Activated CD4-positive, alpha-beta T cell treated with anti-CD3 and anti-CD28 coated beads for 48 hours (primary cell): ENCODE measurements at places on chromosomes 3 and 15.
A peak's percentile ranks its signal among the peaks of the same experiment; 100 is the strongest.

DNA sequence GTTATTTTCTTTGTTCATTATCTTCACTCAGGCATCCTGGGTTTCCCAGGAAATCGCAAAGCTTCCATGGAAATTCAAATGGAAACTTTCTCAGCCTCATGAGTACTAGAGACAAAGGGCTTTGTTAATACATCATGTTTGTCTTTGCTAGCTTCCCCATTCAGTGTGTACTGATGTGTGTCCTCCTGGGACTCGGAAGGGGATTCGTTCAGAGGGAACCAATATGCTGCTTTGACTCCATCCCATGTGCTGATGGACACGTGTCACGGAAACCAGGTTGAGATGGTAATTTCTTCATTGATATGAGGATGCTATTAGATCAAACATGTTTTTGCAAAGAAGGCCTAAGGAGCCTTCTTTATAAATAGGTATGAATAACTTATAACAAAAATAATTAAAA lies 87.0 kb upstream of the KCNAB1 start:
- no peak for DNase-seq

GRCh38 chr15:101018016-101018415 lies 98.9 kb downstream of the LRRK1 start:
- DNase-seq: no peak

- DNase-seq: no peak
Observed at GRCh38 chr3:27623085-27623753, 98.9 kb downstream of the EOMES start.

DNA sequence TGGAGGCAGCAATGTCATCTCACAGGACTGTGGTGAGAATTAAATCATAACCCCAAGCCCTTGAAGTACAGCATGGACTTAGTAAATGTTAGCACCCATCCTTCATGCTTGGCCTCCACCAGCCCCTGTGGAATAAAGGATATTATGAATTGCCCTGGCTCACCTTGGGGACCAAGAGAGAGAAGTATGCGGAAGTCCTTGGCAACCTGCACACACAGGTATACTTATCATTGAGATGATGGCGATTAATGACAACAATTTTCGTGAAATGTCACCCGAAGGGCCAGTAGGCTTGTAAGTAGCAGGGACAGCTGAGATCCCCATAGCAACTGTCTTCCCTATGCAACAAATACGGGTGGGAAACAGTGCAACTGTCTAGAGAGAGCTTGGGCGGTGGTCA lies 102.0 kb downstream of the FAM43A start:
- DNase-seq: no peak

- DNase-seq: peak; percentile 57
Observed at GRCh38 chr15:85793641-85794597, 806 bp downstream of the KLHL25 start.

DNA sequence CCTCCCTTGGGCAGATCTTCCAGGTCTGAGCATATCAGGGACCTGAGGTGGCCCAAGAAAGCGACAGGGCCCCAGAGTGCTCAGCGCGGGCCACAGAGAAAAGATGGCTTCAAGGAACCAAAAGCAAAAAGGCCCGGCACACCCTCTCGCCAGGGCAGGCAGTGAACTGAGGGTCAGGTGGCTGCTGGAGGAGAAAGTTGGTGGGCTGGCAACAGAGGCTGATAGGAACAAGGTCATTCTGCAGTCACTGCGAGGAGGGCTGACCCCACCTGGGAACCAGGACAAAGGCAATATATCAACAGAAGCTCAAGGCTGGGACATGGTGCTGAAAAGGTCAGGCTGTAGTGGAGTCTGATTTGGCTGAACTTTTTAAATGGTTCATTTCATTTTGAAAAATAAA lies 2.8 kb upstream of the ACSBG1 start:
- no peak for DNase-seq

DNA sequence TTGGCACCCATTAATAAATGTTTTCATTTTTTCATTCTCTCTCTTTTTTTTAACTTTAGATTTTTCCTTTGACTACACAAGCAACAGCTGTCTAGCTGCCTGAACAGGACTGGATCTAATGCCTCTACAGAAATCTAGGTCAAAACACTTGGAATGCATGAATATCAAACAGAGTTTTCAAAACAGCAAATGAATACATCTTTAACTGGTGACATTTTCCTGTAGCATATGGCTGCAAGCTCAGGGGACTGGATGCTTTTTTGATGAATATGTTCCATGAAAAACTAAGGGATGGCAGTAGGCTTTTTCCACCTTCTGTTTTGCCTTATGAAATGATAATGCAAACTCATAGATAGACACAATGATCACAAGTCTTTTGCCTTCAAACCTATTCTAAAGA lies 661.7 kb downstream of the MCTP2 start:
- no peak for DNase-seq

DNA sequence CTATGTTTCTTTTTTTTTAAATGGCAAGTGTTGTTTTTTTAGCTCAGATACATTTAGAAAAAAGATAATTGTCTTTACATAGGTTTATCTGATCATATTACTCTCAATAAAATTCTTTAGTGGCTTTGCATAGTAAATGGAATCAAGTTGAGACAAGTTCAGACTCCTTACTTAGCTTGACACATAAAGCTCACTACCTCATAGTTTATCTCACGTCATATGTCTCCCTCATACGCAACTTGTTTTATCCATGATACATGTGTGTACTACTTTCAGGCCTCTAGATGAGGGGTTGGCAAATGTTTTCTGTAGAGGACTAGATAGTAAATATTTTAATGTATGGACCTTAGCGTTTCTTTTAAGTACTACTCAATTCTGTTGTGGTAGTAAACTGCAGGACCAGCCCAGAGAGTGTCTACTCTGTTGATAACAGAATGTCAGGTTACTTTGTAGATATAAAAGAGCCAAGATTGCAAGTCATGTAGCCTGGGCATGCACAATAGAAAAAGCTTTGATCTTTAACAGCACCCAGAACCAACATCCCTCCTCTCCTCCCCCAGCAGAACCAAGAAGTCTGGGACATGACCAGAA lies 28.2 kb upstream of the MGA start:
- DNase-seq: no peak

- no peak for DNase-seq
Observed at GRCh38 chr15:79635897-79636561, 203.9 kb downstream of the MINAR1 start.

- DNase-seq: no peak
Observed at GRCh38 chr3:43949594-43949993, 258.9 kb downstream of the ABHD5 start.

DNA sequence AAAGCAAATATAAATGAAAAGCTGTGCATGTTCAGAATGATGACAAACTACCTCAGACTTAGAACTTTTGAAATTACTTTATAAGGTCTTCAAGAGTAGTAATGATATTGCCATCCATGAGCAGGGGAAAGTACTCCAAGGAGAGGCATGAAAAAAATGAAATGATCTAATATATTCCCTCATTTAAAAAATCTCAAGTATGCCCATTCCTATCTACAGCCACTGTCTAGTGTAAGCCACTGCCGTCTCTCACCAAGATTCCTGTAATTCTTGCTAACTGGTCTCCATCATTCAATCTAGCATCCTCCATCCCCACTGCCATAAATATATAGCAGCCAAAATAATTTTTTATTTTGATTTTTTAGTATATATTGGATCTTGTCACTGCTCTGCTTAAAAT lies 258.8 kb downstream of the PLOD2 start:
- no peak for DNase-seq

- no peak for DNase-seq
Observed at GRCh38 chr3:30952786-30953185, 58.3 kb upstream of the GADL1 start.

GRCh38 chr3:164192974-164193373 lies 885.3 kb downstream of the SI start:
- DNase-seq: no peak

GRCh38 chr3:16900779-16901440 lies 16.2 kb downstream of the PLCL2 start:
- DNase-seq: no peak

GRCh38 chr3:136626493-136626892 lies 125.7 kb downstream of the STAG1 start:
- DNase-seq: no peak

GRCh38 chr3:56164436-56164835 lies 303.8 kb downstream of the ERC2 start:
- no peak for DNase-seq

- no peak for DNase-seq
Observed at GRCh38 chr3:131812433-131812832, 222.4 kb downstream of the CPNE4 start.

GRCh38 chr3:1272546-1273265 lies 179.9 kb downstream of the CNTN6 start:
- no peak for DNase-seq

DNA sequence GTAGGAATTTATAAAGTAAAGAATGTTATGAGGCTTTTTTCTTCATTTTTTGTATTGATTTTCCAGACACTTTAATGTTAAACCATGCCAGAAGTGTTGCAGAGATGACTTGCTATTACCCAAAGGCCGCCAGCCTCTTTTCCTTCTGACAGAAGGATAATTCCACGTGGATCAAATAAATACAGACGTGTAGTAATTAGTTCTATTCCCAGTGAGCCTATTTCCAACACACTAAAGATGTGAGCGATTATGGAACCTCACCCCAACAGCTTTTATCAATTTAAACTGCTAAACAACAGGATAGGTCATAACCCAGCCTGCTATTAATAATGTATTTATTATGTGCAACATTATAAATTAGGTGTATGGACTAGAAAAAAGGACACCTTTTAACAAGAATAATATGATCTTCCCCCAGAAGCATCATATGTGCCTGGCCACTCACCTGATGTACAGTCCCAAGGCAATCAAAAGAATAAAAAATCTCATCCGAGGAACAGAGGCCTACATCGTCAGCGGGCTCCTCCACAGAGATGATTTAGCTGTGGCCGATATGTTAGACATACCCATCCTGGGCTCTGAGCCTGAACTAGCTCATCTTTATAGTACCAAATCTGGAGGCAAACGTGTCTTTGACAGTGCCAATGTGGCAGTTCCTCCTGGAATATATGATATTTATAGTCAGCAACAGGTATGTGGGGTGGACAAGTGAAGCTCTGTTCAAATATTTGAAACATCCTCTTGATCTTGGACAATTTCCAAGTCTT lies 125.9 kb upstream of the C15orf61 start:
- DNase-seq: no peak

DNA sequence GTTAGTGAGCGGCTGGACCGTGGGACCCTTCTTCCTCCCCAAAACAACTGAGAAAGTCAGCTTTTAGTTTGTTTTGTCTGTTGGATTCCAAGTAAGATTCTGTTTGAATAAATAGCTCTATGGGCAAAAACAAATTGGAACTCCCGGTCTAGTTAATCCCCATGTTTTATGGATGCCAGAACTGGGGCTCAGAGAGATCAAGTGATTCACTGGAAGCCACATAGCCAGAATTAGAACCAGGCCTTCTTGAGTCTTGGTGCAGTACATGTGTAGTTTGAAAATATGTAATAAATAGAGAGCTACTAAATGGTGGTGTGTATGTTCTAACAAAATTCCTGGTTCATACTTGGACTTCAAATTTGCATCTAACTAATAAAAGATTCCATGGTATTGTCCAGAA lies 29.3 kb upstream of the POLR2M start:
- DNase-seq: no peak

GRCh38 chr15:64389036-64389435 lies 1.4 kb downstream of the TRIP4 start:
- no peak for DNase-seq

DNA sequence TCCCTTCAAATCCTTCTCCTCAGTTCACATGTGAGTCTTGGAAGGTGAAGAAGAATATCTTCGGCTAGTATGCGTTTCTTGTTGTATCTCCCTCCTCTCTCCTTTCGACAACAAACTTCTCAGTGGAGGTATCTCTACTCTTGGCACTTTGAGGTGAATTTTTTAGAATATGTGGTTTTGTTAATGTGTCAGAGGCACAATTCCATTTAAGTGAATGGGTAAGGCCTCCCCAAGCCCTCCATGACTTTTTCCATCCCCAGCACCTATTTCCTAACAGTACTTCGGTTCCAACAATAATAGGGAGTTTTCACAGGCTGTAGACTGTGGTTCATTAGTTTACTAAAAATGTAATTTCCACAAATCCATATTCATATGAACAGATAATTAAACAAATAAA lies 74.2 kb downstream of the TM4SF4 start:
- no peak for DNase-seq

DNA sequence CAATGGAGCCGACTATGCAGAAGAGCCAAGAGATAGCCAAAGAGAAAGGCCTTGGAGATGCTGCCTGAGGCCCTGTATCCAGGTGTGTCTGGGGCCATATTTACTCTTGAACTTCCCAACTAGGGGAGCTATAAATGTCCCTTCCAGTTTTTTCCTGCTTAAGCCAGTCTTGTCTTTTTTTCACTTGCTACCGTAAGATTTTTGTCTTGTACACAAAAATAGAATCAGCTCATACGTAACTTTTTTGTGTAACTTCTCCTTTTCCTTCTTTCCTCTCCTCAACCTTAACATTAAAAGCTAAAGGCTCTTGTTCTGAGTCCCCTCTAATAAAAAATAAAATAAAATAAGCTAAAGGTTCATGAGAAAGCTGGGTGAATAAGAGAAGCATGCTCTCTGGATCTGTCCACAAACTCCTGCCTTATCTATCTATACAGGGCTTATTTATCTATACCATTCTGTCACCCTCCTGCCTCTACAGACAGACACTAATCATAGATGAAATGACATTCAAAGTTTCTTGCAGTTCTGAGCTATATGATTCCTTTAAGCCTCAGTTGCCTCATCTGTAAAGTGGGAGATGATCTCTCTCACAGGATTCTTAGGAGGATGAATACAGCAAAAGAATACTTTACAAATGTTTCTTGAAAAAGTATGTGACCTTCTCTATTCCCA lies 4.6 kb downstream of the SUMF1 start:
- no peak for DNase-seq

DNA sequence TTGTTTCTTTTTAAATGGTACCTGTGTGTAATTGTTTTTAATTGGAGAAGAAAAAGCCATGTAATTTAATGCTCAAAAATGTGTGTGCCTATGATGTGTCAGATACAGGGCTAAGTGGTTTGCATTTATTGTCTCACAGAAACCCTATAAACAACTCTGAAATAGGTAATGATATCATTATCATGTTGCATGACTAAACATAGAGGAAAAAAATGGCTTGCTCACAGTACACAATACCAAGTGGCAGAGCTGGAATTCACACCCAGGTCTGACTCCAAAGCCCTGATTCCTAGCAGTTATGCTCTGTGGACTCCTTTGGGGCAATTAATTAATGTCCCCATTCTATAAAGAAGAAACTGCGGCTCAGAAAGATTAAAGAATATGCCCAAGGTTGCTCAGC lies 237.4 kb upstream of the TRIM42 start:
- DNase-seq: no peak

GRCh38 chr3:88009066-88009465 lies 49.7 kb downstream of the CGGBP1 start:
- DNase-seq: no peak

DNA sequence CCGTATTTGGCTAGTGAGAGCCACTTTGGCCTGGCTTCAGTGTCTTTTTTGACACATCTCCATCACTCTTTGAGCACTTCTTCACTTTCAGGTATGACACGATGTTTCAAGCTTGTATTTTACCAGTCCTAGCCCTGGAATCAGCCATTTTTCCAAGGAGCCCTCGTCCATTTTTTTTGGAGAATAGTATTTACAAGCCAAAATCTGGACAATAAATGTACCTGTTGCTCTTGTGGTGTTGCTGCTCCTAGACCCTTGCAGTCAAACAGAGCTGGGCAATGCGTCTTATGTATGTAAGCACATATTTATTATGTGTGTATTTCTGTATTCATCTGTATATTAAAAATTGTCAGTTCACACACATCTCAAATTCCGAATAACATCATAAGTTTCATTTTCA lies 231.2 kb downstream of the THSD4 start:
- no peak for DNase-seq
